Stimulated activated CD8-positive, alpha-beta memory T cell treated with anti-CD3 and anti-CD28 coated beads, Interleukin-4, amount 100 ng/mL, for 4 hours (primary cell): ENCODE measurements at places on chromosomes 5 and 9.

DNA sequence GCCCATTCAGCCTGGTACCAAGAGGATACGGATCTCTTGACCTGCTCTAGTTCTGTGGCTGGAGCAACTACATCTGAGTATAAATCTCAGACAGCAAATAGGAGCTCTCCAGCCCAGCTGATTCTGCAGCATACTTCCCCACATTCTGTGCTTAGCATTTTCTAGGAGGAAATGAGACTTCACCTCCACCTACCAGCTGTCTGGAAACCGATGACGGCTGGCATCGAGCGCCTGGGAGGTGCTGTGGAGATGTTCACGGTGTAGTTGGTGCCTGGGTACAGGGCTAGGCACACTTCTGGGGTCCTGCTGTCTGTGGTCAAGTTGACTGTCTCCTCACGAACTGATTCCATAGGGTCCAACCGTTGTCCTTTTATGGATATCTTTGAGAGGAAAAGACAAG, 63.6 kb downstream of the SUSD1 start:
- no peak for DNase-seq

DNA sequence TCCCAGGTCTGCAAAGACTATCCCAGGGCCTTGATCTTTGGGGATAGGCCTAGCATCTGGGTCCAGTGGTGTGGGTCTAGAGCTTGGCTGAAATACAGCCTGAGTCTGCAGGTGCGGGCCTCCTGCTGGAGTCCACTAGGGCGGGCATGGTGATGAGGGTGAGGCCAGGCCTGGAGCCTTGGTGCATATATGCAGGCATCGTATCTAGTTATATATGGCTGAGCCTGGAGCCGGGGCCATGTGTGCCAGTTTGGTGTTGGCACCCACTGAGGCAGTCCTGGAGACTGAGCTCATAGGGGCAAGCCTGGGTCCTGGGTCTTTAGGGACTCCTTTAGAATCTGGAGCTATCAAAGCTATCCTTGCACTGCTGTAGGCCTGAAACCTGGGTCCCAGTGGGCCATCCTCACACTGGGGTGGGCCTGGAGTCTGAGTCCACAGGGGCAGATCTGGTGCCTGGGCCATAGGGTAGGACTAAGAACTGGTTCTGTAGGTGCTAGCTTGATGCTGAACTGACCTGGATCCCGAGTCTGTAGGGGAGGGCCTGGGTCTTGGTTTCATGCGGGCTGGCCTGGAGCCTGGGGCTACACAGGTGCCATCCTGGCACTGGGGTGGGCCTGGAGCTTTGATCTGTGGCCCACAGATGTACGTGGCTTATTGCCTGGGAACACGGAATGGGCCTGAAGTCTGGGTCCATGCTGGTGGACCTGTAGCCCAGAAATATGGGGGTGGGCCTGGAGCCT, 346.5 kb upstream of the MEF2C start:
- no peak for DNase-seq

- DNase-seq, result no peak
Measured at GRCh38 chr5:73278693-73279092, 105.7 kb downstream of the TMEM174 start.

GRCh38 chr5:78162253-78162862, 132.1 kb downstream of the AP3B1 start:
- DNase-seq, result no peak

DNA sequence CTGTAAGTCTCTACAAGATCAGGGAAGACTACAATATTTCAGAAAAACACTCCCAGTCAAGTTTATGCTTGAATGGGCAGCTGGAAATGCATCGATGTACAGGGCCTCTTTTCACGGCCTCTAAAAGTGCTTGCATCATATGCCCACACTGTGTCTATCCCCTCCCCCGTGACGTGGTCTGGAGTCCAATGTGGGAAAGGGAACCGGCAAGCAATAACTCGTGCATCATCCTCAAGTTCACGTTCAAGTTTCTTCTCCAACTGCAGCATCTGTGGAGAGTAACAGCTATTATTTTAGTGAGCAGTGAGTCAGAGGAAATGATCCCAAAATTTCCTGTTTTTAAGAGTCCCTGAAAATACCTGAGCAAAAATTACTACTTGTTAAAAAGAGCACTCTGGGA, 22.3 kb downstream of the ATPSCKMT start:
- no peak for DNase-seq

- DNase-seq, result no peak
Measured at GRCh38 chr5:57216714-57217113, 42.9 kb downstream of the GPBP1 start.

DNA sequence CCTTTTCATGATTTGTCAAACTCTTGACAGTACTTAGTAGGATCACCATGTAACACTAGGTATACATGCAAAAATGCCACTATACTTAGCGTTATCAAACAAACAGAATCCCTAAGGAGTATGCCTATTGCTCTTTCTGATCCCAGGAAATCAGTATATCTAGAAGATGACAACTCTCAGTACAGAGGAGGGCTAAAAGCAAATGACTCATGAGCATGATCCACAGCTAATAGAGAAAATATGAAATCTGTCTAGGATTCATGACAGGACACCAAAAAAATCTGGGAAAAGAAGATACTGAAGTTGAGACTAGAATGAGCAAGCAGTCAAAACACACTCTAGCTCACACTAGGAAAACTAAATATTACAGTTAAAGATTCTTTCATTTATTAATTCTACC, 89.2 kb downstream of the RAPGEF6 start:
- DNase-seq, result no peak

DNA sequence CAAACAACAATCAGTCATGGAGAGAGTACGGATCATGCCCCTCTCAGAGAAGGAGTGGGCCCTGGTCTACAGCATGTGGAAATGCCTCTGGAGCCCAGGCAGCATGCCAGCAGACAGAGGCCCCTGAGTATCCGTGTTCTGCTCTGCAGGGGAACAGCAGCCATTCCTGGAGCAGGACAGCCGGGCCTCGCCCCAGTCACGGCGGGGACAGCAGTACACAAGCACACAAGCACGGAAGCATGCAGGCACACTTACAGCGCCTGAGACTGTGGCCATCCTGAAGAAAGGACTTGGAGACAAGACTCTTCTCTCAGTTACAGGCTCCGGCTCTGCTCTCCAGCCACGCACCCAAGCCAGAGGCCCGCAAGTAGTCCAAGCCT, 102.6 kb upstream of the ALDH1B1 start:
- DNase-seq, result no peak

DNA sequence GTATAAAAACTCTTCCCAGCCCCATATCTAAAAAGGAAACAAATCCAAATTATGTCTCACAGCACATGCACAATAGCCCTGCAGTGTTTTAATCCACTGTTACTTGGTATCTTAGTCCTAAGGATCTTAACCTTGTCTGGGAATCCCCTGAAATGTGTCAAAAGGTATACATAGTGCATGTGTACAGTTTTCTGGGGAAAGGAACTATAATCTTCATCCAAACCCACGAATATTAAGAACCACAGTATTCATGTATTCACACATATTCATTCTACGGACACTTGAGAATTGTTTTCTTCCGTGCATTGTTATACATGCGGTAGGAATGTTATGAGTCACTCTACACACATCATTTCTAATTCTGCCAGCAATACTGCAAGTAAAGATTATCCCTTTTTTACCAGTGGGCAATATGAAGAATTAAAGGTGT, 47.8 kb upstream of the SNX2 start:
- DNase-seq, result no peak

DNA sequence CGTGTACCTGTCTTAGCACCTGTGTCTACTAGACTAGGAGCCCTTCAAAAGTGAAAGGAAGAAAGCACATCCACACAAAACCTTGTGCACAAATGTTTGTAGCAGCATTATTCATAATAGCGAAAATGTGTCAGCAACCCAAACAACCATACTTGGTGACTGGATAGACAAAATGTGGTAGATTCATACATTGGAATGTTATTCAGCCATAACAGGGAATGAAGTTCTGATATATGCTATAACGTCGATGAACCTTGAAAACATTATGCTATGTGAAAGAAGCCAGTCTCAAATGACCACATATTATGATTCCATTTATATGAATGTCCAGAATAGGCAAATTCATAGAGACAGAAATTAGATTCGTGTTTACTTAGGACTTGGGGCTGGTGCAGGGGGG, 57.8 kb upstream of the LARP1 start:
- no peak for DNase-seq

DNA sequence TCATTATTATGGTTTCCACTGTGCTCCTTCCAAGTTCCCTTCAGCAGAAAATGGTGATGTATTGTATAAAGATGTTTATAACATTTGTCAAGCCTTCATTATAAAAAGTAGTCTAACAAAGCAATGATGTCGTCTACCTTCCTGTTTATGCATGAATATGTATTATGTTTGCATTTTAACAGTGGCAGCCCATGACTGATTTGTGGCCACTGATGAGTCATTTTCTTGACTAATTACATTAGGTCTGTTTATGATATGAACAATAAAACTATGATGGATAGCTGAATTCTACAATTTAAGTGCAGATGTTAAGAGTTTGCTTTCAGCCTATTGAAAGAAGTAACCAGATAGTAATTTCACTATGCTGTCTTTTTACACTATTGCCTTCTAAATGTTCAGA, 75.4 kb upstream of the ADAMTS19 start:
- no peak for DNase-seq

GRCh38 chr9:130304643-130305042, 39.1 kb downstream of the HMCN2 start:
- DNase-seq, result no peak

DNA sequence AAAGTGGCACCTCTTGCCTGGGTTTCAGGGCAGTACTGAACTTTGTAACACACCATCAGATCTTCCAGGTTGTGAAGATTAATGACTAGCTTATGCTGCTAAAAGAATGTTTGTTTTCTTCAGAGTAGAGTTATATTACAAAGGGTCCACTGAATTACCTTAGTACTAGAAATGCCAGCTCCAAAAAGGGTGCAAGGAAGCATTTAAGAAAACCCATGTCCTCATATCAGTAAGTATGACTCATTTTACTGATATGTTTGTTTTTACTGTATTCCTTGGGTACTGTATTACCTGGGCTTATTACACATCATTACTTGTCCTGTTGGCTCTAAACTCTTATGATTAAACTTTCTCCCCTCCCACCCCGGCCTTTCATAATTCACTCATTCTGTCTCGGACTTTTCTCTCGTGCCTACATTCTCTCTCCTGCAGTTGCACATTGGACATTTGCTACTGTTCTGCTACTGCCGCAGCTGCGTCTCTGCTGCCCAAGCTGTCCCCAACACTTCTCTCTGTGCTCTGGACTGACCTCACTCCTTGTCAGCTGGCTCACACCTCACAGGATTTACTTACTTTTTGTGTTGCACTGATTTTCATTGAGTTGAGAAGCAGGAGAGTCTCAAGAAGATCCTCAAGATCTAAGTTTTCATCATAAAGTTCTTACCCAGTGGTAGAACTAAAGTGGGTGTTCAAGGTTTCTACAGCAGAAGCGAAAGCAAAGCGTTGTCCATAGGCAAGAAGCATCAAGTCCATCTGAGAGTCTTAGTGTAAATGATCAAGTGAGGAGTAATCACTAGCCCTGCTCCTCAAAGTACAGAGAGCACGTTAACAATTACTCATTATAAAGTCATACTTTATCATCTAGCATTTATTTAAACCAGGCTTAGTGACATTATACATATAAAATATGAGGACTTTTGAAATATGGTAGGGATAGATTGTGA, 53.2 kb upstream of the C9orf72 start:
- DNase-seq, result no peak

DNA sequence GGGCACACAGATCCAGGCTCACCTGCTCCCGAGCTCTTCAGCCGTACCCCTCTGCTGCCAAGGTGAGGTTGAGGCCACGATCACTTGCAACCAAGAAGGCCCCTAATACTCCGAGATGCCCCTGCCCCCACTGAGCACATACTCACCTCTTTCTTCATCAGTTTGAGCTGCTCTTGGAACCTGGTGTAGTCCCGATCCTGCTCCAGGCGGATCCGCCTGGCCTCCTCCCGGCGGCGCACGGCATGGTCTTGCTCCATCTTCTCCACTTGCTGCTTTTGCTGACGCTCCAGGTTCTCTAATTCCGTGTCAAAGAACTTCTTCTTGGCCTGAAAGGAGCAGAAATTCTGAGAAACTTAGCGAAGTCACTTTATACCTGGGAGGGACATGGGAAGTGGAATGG, 75.7 kb upstream of the FBXW11 start:
- DNase-seq, result no peak

- DNase-seq, result no peak
Measured at GRCh38 chr9:123614306-123615263, 258.6 kb downstream of the CRB2 start.

DNA sequence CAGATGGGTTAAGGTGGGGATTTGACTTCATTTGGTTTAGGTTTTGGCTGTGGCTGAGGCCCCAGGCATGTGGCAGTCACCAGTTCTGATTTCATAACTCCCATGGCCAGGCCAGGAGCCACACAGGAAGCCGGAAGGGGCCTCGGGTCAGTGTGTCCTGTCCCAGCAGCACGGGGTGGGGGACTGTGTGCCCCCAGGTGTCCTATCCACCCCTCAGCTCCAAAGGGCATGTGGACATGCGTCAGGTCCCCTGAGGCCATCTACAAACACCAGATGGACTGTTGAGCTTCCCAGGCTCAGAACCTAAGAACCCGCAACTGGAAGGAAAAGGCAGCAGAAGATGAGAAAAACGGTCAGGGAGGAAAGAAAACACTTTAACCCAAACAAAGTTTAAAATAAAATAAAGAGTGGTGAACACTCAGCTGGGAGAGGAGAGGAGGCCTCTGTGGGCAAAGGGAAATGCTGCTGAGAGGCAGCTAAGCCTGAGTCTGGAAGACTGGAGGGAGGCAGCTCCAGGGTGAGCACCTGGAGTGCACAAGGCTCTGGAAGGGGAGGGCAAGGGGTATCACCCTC, 260.8 kb downstream of the AUH start:
- DNase-seq, result no peak

GRCh38 chr9:4048441-4048840, 251.4 kb downstream of the GLIS3 start:
- no peak for DNase-seq

DNA sequence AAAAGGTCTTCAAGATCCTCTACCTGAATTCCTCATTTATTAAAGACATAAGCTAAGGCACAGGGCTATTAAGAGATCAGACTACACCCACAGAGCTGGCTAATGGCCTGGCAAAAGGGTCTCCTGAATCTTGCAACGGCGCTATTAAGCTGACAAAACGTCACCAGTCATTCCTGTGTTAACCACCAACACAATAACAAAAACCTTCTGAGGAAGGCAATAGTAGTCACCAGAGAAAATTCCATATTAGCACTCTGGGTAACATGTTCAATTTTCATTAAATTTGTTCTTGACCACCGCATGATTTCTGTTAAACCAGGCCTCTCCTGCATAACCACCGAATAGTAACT, 77.0 kb downstream of the GNAQ start:
- DNase-seq, result no peak

GRCh38 chr5:122155546-122155945, 26.2 kb downstream of the ZNF474 start:
- DNase-seq, result no peak

GRCh38 chr9:131813116-131813515, 73.2 kb upstream of the RAPGEF1 start:
- DNase-seq, result no peak

GRCh38 chr9:93126825-93127368, 7.2 kb downstream of the NINJ1 start:
- no peak for DNase-seq

GRCh38 chr9:22201256-22201655, 192.2 kb upstream of the CDKN2B start:
- DNase-seq, result no peak

- no peak for DNase-seq
Measured at GRCh38 chr9:77183581-77183980, 6.2 kb downstream of the VPS13A start.
